ENCODE measurements at places on chromosomes 2 and 18.

- no peak for DNase-seq
Observed at GRCh38 chr2:8882094-8882493, 44.7 kb upstream of the KIDINS220 start.

GRCh38 chr2:145692971-145693478 is 1173.1 kb upstream of the ZEB2 start:
- DNase-seq = peak; percentile 48

- DNase-seq = no peak
Observed at GRCh38 chr2:201507725-201508124, 56.2 kb downstream of the STRADB start.

GRCh38 chr2:11814979-11815510 is 68.6 kb downstream of the LPIN1 start:
- DNase-seq = no peak

GRCh38 chr18:48728204-48728833 is 189.5 kb downstream of the CTIF start:
- DNase-seq = peak; percentile 98

GRCh38 chr18:53408271-53408670 is 816.2 kb downstream of the MBD2 start:
- DNase-seq = no peak

- no peak for DNase-seq
Observed at GRCh38 chr2:46068636-46069035, 228.6 kb upstream of the EPAS1 start.

DNA sequence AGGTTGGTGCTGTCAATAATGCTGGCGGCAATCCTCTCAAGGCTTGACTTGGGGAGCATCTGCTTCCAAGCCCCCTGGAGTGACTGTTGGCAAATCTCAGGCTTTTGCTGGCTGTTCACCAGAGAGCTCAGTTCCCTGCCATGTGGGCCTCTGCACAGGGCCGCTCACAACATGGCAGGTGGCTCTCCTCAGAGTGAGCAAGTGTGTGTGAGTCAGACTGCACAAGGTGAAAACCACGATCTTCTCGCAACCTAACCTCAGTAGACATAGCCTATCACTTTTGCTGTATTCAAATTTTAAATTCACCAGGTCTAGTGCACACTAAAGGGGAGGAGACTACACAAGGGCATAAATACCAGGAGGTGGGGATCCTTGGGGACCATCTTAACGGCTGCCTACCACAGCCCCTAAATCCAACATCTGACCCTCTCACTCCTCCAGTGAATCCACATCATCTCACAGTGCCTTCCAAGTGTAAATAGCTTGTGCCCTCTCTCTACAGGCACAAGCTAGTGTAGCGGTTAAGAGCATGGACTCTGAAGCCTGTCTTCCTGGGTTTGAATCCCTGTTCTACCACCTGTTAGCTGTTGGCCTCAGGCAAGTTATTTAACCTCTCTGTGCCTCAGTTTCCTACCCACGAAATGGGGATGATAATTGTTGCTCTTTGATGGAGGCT is 187.7 kb upstream of the CXCR4 start:
- no peak for DNase-seq

DNA sequence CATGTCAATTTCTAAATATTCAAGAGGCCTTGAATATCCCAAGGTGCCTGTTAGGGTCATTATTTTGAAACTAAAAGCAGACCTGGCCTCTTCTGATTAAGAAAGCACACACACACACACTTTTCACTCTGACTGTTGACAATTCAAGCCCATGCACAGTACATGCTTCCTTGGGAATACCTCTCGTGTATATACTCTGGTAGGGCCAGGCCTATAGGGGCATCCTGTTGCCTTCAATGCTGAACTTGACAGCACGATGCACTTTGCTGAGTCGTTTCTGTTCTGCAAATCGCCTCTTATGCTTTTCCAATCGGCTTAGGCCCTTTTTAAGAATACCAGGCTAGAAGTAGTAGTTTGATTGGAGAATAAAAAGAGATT is 40.6 kb downstream of the IWS1 start:
- no peak for DNase-seq

- no peak for DNase-seq
Observed at GRCh38 chr2:23330214-23330613, 54.8 kb upstream of the KLHL29 start.
